Astrocyte of the cerebellum (primary cell): ENCODE measurements at places on chromosomes 11 and 22.

- no peak for DNase-seq
Observed at GRCh38 chr11:20584093-20584774, 15.2 kb upstream of the SLC6A5 start.

GRCh38 chr11:26204101-26204500, 127.8 kb upstream of the ANO3 start:
- DNase-seq: no peak

DNA sequence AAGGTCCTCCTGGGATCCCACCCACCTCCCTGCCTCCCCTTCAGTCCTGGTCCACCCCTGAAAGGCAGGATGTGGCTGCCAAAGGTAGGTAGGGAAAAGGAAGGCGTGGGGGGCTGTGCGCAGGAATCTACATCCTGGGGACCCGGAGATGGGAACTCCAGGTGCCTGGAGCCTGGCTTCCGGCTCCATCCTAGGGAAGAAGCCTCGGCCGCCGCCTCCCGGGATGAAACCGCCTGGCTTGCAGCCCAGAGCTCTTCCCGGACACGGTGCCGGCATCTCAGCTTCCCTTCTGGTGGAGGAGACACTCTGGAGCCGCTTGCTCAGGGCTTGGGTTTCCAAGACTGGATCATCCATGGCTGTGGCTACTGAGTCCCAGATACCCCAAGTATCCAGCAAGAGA, 33.3 kb upstream of the PDGFB start:
- no peak for DNase-seq

DNA sequence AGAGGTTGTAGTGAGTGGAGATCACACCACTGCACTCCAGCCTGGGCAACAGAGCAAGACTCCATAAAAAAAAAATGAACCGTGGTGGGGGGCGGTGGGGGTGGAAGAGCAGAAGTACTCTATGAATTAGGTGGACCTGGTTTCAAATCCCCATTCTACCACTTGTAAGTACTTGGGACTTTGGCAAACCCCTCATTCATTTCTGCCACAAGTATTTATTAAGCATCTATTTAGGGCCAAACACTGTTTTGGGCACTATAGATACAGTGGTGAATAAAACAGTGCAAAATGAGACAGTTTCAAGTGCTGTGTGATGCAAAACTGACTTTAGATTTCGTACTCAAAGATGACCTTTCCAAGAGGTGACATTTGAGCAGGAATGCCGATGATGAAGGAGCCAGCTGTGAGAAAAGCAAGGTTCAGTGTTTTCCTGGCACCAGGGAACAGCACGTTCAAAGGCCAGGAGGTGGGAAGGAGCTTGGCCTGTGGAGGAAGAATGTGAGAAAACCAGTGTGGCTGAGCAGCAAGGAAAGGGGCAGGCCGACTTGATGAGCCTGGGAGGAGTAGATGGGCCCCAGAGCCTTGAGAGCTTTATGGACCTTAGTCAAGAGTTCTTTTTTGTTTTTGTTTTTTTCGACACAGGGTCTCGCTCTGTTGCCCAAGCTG, 1.4 kb upstream of the TMEM134 start:
- DNase-seq: no peak

- no peak for DNase-seq
Observed at GRCh38 chr11:11871991-11872401, 30.2 kb downstream of the USP47 start.

DNA sequence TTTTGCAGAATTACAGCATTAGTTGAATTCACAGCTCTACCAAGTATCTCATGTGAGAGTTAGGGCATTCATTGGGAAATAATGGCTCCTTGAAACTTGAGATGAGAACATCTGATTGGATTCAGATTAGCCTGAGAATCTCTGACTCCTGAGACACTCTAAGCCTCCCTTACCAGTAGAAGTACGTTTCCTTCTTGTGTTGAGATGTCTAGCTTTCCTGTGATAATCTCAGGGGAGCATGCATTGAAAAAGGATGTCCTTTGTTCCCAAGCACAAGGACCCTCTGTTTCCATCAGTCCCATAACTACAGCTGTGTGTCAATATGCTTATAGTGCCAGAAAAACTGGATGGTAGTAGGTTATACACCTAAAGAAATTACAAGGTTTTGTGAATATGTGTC, 35.2 kb upstream of the RDX start:
- DNase-seq: no peak

- no peak for DNase-seq
Observed at GRCh38 chr11:66489636-66490035, 9.4 kb downstream of the DPP3 start.

DNA sequence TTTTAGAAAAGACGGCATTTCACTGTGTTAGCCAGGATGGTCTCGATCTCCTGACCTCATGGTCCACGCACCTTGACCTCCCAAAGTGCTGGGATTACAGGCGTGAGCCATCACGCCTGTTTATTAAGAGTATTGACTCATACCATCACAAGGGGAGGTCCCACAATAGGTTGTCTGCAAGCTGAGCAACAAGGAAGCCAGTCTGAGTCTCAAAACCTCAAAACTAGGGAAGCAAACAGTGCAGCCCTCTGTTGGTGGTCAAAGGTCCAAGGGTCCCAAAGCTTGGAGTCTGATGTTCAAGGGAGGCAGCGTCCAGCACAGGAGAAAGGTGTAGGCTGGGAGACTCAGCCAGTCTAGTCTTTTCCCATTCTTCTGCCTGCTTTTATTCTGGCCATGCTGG, 32.8 kb upstream of the LDLRAD3 start:
- DNase-seq: no peak

- DNase-seq: no peak
Observed at GRCh38 chr22:45911601-45912271, 65.2 kb downstream of the WNT7B start.

DNA sequence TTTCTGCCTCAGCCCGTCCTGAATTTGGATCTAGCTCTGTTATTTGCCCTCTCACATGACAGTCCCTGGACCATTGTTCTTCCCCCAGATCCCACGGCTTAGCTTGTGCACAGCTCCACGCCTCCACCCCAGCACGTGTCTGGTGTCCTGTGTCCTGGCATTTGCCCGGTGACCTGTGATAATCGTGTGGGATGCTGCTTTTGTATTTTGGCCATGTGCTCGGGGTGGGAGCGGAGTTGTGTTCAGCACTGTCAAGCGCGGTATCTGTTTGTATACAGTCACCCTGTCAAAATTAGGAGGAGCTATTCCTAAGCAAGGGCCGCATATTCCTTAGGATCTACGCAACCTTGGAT, 11.9 kb downstream of the ADAMTS8 start:
- no peak for DNase-seq
